SHP77 (cell line): ENCODE measurements at places on chromosomes 1 and 21.

GRCh38 chr1:23286401-23286800 is 57.7 kb downstream of the HNRNPR start:
- DNase-seq: no peak

- DNase-seq: no peak
These were observed 192.6 kb upstream of the AJAP1 start for GRCh38 chr1:4461726-4462290.

DNA sequence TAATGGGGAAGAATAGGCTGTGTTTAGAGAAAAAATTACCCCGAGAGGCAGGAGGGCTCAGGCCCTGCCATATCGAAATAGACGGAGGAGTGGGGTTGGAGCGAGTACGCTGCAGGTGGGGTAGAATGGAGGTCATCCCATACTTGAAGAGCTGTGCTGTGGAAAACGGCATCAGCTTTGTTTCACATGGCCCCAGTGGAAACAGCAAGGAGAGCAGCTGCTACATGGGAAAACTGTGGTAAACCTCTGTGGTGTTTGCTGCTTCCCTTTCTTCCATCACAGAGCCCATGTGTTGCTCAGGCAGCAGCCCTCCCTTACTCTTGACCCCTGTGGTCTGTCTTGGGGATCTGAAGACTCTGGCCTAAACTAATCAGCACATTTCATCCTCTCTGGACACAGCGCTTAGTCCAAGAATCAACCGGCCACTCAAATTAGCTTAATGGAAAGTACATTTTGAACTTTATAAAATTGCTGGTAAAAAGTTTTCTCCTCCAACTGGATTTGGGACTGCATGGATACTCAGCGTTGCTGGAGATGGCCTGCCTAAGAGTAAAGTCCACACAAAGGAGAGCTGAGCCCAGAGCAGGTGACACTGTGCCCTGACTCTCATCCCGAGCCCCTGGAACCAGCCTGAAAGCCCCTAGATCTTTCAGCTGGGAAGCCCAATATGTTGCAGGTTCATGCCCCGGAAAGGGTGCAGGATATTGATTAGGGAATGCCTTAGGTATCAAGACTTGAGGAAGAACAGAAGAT is 127.1 kb upstream of the GADD45A start:
- no peak for DNase-seq

GRCh38 chr1:29839726-29840125 is 603.4 kb downstream of the PTPRU start:
- no peak for DNase-seq

DNA sequence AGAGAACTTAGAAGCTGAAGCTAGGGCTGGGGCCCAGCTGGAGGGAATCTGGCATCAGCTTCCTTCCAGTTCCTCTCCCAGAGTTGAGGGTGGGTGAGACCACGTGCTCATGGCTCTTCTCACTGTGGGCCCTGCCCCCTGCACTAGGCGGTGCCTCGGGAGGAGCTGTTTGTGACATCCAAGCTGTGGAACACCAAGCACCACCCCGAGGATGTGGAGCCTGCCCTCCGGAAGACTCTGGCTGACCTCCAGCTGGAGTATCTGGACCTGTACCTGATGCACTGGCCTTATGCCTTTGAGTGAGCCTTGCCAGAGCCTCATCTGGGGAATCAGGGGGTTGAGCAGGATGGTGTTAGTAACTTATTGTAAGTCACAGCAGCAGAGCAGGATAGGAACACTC is 16.1 kb downstream of the AKR1A1 start:
- DNase-seq: no peak

DNA sequence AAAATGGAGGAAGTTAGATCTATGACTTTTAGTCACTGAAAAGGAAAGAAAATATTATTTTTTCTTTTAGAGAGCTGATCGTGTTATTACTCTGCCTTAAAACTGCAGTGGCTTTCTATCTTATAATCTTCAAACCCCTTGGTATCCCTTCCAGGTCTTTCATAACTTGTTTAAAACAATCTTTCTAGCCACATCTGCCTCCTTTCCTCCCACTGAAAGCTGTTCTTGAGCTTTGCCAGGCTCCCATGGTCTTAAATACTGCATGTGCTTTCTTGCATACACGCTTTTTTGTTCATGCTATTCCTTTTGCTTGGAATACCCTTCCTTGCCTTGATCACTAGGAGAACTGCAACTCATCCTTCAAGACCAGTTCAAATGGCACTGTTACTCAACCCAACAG is 65.9 kb upstream of the GADD45A start:
- no peak for DNase-seq

DNA sequence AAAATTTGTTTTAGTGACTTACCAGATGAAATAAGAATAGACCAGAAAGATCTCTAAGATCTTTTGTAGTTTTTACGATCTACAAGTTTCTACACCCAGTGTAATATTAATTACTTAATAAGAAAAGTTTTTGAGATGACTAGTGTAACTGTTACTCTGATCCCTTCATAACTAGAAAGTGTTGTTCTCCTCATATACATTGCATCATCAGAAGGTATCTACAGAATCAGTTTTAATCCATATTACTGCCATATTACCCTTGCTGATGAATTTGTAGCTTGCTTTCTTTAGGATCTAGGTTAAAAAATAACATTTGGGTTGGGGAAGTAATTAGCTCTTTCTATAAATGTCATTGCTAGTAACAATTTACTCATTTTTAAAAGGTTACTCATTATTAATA is 72.5 kb downstream of the GPR161 start:
- DNase-seq: no peak

- DNase-seq: no peak
These were observed 154.8 kb upstream of the POU3F1 start for GRCh38 chr1:38201431-38201830.

DNA sequence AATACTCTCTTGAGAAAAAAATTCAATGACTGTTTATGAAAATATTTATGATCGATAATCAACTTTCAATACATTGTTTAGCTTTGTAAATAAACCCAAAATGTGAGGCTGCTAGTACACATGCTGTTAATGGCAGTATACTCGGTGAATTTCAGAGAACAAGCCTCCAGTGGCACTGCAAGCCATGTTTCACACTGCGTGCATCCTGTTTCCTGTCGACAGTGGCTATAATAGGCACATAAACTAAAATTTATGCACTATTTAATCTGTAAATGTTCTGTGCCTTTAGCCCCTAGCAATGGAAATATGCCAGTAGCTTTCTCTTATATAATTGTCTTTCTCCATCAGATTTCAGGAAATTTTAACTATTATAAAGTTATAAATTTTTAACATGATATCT is 26.3 kb upstream of the RGS18 start:
- no peak for DNase-seq

- DNase-seq: no peak
These were observed 85.9 kb upstream of the GADD45A start for GRCh38 chr1:67599085-67599484.

GRCh38 chr1:109959974-109960744 is 24.4 kb upstream of the AHCYL1 start:
- peak; percentile 66 for DNase-seq

DNA sequence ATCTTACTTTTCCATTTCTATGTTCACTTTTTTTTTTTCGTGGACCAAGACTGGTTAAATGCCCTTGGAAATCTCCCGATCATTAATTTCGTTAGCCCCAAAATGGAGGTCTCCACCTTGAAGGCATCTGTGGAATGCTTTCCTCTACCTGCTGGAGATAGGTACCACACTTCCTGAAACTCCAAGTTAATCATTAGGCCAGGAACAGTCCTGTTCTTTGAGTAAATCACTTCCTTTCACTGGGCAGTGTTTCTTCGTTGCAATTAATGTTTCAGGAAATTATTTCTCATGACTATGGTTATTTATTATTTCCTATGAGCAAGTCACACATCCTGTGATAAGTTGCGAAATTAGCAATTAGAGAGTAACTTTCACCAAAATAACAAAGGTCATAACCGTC is 225.2 kb upstream of the LYPLAL1 start:
- no peak for DNase-seq

- DNase-seq: no peak
These were observed 7.3 kb downstream of the SLC22A15 start for GRCh38 chr1:115983584-115983983.

- DNase-seq: no peak
These were observed 8.9 kb downstream of the ZMPSTE24 start for GRCh38 chr1:40266786-40267535.

- DNase-seq: no peak
These were observed 206.6 kb downstream of the APP start for GRCh38 chr21:25964015-25964414.

DNA sequence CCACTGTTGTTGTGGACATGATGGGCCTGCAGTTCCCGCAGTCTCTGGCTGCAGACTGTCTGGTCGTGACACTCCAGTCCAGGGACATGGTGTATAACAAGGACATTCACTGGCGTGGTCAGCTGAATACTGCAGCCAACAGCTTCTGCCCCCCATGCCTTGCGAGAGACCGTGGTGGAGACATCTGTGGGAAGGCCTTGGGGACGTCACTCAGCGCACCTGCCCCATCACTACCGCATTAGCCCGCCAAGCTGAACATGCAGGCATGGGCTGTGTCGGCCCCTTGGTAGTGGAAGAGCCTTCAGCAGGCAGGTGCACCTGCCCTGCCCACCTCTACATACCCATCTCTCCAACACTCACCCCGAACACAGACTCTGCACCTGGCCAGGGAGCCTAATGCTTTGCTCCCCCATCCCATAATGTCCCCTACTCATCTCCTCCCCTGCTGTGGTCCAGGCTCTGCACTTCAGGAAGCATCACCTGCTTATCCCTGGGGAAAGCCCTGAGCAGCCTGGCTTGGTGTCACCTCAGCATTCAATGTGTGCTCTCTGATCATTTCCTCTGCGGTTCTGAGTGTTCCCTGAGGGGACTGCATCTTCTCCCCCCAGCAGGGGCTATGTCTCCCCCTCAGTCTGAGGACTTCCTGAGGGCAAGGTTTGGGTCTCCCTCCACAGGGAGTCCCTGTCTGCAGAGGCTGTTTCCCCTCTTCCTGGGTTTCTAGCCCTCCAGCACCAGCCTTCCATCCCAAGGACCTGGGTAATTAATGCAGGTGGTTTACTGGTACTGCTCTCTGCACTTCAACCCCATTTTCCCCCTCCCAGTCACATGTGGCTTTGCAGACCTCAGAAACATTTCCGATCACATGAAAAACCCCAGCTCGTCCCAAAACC is 3.2 kb downstream of the PGLYRP4 start:
- no peak for DNase-seq

DNA sequence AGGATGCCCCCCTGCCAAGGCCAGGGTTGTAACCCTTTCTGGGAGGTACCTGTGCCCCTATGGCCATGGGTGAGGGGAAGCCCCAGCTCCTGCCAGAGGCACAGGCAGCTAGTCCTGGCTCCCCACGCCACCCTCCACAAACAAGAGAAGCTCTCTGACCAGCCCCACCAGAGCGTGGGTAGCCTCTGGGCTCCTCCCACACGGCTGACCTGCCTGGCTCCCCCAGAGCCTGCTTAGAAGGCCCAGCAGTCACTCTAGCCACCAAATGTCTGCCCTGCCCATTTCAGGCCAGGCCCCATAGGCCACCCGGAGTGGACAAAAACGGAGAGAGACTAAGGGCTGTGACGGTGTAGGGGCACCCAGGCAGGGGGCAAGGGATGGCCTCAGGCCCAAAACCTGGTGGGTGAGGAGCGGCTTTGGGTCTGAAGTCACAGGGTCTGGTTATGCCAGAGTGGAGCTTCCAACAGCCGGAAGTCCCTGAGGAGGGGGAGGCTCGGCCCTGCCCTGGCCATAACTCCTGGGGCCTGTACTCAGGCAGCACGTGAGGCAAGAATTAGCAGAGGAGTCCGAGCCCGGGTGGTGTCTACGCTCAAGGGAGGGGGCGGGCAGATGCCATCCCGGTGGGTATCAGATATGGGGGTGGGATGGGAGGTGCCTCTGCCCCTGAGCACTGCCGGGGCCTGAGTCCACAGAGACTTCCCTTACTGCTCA is 155.4 kb downstream of the CASZ1 start:
- DNase-seq: no peak

GRCh38 chr1:16009030-16009460 is 5.0 kb downstream of the SRARP start:
- DNase-seq: peak; percentile 56

DNA sequence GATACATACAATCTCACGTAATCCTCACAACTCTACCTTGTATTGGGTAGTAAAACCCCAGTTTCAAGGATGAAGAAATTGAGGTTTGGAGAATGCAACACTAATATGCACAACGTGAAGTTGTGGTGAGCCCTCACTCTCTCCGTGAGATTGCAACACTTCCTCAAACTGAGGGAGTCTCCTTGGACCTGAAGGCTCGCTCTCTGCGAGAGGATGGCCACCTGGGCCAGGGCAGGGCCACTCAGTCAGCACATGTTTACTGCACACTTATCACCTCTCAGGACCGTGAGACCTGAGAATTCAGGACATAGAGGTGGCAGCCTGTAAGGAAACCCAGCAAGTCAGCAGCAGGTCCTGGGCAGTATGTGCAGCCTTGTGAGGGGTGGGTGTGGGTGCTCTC is 8.7 kb downstream of the SH3BP5L start:
- no peak for DNase-seq

DNA sequence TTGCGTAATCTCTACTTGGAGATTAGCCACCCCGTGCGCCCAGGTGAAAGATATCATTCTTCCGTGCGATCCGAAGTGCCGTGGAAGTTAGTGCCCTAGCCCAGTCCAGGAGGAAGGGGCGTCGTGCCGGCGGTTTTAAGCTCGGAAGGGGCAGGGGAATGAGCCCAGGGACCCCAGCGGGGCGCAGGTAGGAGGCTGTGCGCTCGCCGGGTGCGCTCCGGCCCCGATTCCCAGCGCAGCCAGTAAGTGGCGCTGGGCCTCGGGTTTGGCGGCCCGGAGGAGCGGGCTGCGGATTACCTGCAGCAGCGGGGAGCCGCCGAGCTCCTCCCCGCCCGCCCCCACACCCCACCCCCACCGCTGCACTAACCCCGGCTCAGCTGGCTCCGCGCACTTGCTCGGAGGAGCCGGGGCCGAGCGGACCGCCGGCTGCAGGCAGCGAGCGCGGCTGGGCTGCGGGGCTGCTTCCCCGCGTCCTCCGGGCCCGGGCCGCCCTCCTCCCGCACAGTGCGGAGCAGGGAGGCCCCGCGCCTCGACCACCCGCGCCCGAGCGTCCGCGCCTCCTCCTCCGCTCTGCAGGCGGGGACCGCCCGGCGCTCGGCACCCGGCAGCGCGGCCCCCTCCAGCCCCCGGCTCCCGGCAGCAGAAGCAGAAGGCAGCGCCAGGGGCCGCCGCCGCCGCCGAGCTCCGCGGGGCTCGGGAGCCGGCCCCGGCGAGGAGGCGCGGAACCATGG is at the start of gene RYR2:
Gene RYR2, plus strand, starts transcription at position 390 of the 731 bp plus-strand sequence. Its CDS starts 338 bp downstream, at position 728.
- DNase-seq: no peak

DNA sequence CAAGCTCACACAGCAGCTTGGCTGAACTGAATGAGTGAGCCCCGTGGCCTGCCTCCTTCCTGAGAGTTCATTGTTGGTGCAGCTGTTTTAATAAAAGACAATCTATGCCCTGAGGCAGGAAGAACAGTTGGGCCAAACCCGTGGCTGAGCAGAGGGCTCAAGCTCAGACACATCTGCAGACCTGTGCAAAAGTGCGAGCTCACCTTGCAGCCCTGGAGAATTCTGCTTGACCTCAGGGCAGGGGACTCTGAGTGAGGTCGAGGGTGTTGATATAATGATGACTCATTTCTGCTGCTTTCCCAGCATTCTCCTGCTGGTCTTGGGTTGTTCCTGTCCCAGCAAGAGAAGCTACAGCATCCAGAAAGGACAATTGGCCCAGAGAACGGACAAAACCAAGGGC is 61.0 kb downstream of the ATP5PO start:
- peak; percentile 51 for DNase-seq
